ENCODE measurements at places on chromosomes 13 and 19.

DNA sequence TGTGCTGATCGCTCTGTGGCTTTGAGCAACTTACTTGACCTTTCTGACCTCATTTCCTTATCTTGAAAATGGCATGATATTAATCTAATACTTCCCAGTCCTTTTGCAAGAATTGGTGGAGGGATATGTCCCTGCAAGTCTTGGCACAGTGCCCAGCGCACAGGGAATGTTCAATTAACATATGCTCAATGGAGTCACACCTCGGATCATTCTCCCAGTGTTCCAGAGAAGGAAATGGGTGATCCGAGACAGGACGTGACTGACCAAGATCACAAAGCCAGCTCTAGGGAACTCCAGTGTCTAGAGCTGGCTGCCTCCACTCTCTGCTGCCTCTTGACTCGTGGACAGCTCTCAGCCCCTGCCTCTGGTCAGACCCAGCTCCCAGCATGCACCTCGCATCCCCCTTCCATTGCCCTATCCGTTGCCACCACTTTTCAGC is 3.6 kb downstream of the CDC42EP5 start:
- peak; percentile 47 for DNase-seq

- DNase-seq, result no peak
Measured at GRCh38 chr19:41457241-41457640, 14.3 kb downstream of the ERICH4 start.

- DNase-seq, result no peak
Measured at GRCh38 chr13:109778102-109778542, 8.3 kb downstream of the IRS2 start.

DNA sequence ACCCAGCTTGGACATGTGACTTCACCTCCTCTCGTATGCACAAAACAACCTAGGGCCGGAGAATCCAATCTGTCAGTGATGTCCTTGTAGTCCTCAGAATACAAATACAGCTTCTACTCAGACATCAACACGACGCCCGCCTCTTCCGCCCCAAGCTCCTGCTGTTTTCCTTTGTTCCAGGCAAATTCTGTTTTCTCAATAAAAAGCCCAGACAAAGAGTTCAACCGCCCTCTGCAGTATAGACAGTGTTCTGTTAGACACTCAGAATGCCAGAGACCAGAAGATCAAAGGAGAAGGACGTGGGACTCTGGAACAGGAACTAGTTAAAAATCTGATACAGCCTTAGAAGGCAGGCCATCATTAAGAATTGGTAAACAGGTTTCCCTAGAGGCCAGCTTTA is 42.0 kb upstream of the GGACT start:
- no peak for DNase-seq

- no peak for DNase-seq
Measured at GRCh38 chr13:23512762-23513395, 57.3 kb upstream of the TNFRSF19 start.

DNA sequence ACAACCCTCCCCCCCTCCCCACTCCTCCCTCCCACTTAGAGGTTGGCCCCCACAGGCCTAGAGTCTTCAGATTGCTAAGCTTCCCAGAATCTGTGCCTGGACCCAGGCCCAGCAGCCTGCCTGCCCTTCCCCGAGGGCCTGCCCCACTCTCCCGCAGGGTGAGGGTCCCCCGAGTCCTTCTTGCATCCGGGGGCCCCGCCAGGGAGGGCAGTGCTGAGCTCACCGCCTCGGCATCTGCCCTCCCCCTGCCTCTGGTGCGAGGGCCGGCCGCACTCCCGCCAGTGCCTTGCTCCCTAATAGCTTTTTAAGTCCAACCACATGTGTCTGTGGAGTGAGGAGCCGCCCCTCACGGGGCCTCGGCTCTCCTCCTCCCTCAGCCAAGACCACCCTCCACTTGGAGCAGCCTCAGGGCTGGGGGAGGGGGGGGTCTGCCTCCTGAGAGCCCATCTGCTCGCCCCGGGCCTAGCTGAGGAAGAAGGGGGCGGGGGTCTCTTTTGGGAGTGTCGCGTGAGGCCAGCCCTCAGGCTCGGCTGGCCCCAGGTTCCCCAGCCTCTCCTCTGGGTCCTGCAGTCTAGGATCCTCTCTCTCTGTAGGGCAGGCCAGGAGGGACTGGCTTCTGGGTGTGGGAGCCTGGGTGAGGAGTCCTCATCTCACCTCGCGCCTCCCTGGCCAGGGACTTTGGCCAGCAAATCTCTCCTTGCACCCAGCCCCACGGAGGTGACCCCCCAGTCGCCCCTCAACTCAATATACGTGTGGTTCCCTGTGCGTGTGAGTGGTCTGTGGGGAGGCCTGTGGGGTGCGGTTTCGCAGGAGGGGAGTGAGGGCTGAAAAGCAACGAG is 47.2 kb downstream of the LYL1 start:
- DNase-seq, result peak; percentile 80

GRCh38 chr19:54179921-54180461 is 7.0 kb upstream of the TMC4 start:
- peak; percentile 97 for DNase-seq

GRCh38 chr19:38739440-38740256 is 4.6 kb downstream of the CAPN12 start:
- peak; percentile 41 for DNase-seq

DNA sequence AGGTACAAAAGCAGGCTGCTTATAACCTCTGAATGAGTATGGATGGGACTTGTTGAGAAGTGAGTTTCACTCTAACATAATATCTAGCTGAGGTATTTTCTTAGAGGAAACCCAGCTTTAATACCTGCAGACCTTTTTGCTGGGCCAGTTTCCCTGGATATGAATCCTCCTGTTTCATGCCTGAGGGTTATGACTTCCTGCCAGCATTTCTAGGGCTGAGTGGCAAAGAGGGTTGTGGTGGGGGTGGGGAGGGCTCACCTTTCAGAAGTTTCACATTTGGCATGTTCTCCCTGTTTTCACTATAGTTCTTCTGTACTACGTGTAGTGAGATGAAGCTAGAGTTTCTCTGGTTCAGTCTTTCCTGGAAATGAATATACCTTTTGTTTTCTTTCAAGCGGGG is 73.7 kb downstream of the LACC1 start:
- no peak for DNase-seq

DNA sequence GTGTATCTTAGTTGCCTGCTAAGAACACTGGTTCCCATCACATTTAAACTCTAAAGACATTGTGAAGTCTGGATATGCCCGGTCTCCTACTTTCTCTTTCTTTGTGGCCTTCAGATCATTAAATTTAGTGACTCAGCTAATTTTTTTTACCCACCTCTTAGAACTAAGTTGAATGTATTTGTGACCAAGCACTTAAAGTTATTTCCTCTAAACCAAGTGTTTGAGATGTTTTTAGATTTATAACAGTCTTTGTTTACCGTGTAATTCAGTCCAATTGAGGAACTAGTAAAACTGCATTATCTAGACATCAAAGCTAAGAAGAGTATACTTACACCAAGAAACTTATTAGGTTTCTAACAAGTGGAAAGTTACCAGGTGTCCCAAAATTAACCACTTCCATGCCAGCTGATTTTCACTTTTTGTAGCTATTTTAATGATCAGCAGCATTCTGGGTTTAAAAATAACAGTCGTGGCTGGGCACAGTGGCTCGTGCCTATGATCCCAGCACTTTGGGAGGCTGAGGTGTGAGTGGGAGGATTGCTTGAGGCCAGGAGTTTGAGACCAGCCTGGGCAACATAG is 53.1 kb downstream of the ARHGAP35 start:
- no peak for DNase-seq

DNA sequence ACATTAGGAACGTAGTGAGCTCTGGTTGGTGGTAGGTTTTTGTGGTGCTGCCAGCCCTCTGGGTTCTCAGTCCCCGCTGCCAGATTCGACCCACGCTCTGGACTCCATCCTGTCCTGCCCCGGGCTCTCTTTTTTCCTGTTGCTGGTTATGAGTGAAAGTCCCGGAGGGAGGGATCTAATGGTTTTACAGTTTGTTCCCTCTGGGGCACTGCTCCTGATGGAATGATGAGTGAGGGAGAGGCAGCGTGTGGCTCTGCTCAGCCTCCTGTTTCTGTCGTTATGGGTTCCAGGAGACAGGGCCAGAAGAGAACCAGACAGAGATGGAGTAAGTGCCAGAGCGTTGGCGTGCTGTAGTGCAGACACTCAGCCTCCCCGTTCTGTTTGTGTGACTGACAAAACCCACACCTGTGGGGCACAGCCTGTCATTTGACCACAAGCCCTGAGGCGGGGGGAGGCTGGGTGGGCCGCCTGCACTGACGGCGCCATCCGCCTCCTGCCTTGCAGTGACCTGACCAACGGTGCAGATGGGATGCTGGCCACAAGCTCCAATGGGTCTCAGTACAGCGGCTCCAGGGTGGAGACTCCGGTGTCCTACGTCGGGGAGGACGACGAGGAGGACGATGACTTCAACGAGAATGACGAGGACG is 18.3 kb downstream of the ATP4B start:
- DNase-seq, result peak; percentile 35

DNA sequence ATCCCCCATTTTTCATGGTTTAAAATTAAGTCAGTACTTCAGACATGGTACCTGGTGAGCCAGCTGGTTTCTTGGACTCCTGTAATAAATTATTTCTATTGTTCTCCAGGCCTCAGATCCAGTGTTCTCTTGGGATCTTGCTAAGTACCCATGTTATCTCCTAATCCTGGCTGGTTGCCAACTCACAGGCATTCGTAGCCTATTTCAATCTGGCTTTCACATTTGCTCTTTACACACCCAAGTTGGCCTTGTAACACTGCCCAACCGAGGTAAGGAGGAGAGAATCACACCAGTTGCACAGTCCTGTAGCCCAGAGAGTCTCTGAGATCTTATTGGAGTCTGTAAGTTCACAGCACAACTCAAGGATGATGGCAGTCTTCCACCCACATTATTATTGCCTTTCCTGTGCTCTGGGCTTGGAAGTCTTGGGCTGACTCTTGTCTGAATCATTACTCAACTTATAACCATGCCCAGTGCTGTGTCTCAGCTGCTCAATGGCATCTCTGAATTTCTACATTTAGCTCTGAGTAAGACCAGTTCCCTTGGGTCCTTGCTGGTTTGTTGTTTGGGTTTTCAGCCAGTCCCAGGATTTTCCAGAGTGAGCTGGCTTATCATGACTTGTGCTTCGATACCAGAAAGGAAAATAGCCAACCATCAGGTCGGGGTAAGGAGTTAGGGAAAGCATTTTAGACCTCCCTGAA is 76.6 kb upstream of the KLF12 start:
- no peak for DNase-seq

DNA sequence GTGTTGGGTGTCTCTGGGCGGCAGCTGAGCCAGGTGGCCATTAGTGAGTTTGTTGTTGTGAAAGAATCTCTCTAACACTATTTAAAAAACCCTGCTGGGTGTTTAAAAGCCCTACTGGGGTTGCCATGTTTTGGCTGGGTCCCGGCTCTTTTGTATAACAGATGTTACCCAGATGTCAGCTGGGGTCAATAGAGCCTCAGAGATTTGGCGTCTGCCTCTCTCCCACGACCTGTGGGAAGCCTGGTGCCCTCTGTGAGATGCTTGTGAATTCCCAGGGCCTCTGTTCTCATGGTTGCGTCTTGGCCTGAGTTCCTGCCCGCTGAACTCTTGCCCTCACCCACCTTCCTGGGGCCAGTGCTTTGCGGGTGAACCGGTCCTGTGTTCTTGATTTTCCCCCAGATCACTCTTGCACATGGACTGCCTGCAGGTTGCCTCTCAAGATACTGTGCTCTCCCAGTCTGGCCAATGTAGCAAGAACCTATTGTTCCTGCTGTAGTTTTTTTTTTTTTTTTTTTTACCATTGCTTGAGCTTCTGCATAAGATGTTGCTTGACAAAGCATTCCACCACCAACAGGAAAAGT is 9.5 kb downstream of the NFILZ start:
- DNase-seq, result peak; percentile 80

DNA sequence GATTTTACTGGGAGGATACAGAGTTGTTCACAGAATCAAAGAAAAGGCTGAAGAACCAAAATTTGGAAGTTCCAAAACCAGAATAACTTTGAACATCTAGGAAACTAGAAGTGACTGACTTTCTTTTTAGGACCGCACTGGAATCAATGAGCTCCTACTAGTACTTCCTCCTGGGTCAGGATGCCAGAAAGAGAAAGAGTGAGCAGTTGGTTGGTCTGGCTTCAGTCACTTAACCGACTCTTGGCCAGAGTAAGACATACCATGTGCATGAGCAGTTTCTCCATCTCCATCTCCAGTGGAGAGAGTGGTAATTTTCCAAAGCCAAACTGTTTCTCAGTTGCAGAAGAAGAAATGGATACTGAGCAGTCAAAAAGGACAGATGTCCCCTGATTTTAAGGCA is 27.1 kb upstream of the MTUS2 start:
- DNase-seq, result no peak

DNA sequence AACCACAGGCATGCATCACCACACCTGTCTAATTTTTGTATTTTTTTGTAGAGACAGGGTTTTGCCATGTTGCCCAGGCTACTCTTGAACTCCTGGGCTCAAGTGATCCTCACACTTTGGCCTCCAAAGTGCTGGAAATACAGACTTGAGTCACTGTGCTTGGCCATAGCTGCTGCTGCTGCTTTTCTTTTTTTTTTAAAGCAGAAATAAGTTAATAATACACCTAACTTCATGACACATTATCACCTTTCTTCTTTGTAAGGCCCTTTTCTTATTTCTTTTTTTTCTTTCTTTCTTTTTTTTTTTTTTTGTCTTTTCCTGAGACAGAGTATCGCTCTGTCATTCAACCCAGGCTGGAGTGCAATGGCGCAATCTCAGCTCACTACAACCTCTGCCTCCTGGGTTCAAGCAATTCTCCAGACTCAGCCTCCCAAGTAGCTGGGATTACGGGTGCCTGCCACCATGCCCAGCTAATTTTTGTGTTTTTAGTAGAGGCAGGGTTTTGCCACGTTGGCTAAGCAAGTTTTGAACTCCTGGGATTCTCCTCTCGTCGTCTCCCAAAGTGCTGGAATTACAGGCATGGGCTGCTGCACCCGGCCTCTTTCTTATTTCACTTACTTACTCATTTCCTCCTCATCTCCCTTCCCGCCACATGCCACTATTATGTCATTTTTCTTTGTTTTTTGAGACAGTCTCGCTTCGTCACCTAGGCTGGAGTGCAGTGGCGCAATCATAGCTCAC is 8.7 kb downstream of the SHKBP1 start:
- no peak for DNase-seq

DNA sequence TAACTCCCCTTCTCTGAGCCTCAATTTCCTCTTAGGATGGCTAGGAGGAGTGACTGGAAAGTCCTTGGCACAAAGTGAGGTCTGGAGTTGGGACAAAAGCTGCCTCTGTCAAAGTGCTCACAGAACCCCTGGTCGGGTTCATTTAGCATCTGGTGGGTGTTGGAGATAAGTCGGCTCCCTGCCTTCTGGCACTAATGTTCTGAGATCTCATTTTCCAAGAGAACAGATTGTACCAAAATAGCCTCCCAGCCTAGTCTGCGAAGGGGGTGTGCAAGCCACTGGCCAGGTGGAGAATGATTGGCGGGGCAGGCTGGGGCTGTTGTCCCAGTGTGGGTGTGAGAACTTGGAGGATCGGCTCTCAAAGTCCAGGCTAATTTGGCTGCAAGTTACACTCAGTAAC is 20.7 kb upstream of the NWD1 start:
- DNase-seq, result no peak

GRCh38 chr13:38590230-38590629 is 96.6 kb upstream of the FREM2 start:
- DNase-seq, result no peak

DNA sequence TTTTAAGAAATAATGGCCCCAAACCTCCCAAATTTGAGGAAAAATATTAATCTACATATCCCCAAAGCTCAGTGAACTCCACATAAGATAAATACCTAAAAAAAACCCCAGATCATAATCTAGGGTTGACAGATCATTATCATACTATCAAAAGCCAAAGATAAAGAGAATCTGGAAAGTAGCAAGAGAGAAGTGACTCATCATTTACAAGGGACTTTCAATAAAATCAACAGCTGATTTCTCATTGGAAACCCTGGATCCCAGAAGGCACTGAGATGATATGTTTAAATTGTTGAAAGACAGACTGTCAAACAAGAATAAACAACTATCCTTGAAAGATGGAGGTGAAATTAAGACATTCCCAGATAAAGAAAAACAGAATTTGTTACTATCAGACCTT is 199.3 kb downstream of the KCNRG start:
- DNase-seq, result no peak

Measured in endodermal cell (in vitro differentiated cells).